Activated T-helper 2 cell treated with anti-CD3 and anti-CD28 coated beads, Interferon-gamma antibody, Interleukin-2, Interleukin-4, amounts not matched to agents 10 μg/mL and 5 μg/mL and 100 μg/mL, durations not matched to agents 14 hours and 24 hours and 36 hours (primary cell): ENCODE measurements at places on chromosomes 2 and 18. TPM values are rescaled to one million over a fixed set of nuclear protein-coding genes. Genes with fewer than 3 reads are reported as not detected.

GRCh38 chr18:42310956-42311355, 355.9 kb downstream of the PIK3C3 start:
- DNase-seq, result no peak

DNA sequence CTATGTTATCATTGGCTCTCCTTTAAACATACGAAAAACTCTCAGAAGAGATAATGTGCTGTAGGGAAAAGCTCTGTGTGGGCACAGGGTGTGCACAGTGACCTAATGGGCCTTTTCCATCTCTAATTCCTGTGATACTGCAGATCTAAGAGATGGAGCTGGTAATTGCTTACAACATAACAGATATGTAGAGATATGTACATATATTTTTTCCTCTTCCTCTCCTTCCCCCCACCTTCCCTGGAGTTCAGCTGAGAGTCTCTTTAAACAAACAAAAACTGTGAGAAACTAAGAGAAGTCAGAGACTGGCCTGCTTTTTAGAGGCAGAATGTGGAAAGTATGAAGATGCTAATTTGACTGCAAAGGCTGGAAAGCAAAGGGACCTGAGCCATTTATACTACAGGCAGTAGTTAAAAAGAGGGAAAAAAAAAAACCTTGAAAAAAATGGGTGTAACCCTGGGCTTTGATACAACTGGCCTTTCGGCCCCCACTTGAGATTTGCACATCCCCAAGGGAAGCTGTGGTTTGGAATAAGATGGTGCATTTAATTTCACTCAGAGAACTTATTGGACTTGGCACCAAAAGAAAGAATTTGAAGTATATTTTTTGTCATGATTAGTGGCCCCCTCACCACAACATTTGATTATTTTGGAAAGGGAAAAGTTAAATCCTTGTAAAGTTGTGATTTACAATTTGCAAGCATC, 502.2 kb upstream of the ZEB2 start:
- no peak for DNase-seq

DNA sequence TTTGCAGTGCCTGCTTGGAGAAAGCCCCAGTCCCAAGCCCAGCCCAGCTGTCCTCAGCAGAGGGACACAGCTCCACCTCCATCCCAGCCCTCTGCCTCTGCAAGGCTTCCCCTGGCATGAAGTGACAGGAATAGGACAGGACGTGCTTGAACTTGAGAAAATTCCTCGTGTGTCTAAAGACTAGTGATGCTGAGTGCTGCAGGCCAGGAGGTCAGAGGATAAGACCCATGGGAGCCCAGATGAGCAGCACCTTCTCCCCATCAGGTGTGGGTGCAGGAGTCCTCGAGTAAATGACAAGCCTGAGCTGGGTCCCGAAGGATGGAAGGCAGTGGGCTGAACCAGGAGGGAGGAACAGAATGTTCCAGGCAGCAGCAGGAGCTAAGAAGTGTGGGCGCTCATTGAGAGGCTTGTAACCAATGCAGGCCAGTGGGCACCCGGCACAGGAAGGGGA, 67.8 kb upstream of the UXS1 start:
- DNase-seq, result no peak

DNA sequence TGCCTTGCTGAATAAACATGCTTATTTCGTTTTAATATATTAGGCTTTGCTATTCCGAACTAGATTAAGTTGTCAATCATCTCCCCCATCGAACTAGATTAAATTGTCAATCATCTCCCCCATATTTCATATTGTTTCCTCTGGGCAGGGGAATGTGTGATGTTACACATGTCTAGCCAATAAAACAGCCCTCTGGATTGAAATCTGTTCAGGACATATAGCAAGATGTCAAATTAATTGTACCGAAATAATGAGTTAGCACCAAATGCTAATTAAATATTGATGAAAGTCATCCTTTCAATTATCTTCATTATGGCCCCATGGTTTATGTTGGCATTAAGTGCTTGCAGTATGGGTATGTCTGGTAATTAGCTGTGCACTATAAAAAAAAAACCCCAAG, 135.5 kb downstream of the SPOPL start:
- DNase-seq, result no peak

DNA sequence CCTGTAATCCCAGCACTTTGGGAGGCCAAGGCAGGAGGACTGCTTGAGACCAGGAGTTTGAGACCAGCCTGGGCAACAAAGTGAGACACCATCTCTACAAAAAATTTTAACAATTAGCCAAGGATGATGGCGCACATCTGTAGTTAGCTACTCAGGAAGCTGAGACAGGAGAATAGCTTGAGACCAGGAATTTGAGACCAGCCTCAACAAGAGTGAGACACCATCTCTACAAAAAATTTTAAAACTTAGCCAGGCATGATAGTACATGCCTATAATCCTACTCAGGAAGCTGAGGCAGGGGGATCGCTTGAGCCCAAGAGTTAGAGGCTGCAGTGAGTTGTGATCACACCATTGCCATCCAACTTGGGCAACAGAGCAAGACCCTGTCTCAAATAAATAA, 7.0 kb downstream of the MEMO1 start:
- DNase-seq, result no peak

DNA sequence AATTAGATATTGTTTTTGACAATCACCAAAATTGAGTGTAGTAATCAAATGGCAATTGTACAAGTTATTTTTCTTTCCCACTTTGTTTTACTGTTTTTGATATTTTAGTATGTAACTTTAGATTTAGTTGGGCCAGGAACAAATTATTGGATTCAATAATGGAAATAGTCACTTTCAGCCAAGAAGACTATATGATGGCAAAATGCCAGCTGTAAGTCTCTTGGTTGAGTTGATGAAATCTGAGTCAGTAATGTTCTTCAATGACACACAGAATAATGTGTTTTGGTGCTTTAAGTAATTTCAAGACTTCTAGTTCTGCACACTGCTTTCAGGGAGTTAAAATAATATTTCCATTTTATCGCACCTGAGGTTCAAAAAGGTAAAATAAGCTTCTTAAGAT, 2022.0 kb upstream of the CELF4 start:
- no peak for DNase-seq

DNA sequence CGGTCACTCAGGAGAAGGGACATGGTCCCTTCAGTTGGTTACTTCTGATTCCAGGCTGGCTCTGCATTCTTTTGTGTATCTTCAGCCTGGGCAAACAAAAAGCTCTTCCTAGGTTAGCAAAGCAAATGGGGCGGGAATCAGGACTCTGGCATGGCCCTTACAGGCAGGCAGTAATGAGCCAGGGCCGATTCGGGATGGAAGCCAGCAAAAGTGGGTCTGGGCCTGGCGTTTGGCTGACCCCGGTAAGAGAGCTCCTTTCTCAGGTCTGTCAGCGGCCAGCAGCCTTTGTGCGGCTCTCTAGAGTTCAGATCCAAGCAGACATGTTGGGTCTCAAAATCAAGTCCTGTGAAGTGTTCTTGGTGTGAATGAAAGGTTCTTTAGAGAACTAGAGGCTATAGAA, 81.5 kb upstream of the EML6 start:
- no peak for DNase-seq

DNA sequence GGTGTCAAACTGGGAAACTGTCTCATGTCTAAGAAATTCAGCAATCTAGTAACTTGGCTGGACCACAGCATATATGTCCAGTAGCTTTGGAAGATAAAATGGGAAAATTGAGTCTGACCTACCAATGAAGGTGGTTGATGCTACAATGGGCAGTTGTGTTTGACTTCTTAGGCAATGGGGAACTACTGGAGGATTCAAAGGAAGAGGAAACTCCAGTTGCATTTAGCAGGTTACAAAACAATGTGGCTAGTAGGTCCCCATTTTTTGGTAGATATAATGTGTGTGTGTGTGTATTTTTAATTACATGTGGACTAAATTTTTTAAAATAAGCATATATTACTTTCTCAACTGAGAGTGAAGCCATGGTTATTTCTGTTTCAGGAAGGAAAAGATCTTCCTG, 427.7 kb downstream of the NBAS start:
- no peak for DNase-seq

DNA sequence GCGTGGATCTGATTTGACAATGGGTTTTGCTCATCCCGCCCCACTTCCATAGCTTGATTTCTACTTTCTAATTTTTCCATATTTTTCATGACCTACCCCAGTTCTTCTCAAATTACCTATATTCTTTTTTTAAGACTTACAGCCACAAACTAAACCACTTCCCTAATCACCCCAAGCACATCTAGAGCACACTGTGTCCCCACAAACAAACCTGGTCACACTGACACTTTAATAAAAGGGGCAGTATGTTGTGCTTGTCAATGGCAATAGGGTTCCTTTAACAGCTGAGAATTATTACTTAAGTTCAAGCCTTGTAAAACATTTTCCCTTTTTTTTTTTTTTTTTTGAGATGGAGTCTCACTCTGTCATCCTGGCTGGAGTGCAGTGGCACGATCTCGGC, 47.1 kb downstream of the MREG start:
- DNase-seq, result no peak

DNA sequence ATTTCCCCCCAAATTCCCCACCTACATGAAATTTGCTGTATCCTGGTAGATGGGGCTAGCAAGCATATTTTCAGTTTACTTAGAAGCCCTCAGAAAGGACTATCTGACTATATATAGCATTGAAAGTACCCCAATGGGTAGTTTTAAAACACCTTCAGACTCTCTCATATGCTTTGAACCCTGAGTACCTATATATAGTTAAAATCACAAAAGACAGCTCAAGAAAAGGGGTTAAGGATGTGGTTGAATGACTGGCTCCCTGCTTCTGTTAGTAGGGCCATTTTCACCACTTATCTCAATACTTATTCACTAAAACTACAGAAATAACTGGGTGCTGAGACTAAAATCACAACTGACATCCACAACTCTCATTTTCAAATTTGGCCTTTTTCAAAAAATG, 18.5 kb downstream of the WDPCP start:
- DNase-seq, result no peak

DNA sequence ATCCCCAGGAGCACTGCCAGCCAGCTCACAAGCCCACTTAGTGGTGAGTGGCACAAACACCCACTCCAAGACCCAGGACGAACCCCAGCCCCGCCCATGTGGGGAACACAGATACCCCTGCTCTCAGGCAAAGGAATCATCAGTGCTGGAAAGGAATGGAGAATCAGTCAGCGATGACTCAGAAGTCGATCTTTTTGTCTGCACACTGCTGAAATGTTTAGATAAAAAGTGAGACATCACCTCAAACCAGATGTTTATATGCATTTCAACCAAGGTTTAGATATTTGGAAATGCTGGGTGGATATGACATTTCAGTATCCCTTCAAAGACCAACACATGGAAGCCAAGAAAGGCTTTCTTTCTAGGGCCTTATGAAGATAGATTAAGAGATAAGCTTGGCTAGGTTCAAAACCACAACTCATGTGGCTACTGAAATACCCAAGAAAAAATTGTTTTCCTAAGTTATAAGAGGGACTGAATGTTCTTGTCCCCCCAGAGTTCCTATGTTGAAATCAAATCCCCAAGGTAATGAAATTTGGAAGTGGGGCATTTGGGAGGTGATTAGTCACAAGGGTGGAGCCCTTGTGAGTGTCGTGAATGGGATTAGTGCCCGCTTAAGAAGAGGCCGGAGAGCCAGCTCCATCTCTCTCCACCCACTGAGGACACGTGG, 43.7 kb downstream of the POU3F3 start:
- no peak for DNase-seq

DNA sequence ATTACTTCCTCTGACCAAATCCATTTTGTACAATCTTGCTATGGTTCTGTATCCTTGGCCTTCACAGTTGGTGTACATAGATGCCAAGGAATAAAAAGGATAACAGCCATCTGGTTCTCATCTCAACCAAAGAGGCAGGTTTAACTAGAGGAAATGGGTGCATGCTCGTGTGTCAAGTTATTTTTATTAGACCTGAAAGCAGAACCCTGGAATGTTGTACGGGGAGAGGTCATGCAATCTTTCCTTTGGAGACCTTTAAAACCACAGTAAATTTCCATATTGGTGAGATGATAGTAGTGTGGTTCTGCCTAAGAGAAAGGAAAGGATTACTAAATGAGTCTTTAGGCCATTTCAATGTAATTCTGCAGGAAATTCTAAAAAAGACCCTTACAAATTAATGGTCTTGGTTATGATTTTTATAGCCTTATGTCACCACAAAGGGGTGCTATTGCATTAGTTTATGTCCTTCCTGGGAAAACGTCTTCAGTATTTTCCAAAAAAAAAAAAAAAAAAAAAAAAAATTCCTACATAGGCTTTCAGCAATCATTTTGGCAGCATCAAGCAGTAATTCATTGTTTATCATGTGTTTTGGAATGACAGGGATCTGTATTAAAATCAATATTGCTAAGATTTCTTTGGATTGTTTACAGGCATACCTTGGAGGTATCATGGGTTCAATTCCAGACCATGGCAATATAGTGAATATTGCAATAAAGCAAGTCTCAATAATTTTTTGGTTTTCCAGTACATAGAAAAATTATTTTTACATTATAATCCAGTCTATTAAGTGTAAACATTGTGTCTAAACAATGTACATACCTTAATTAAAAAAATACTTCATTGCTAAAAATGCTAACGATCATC, 270.8 kb downstream of the NYAP2 start:
- DNase-seq, result no peak

- DNase-seq, result no peak
Observed at GRCh38 chr2:150097901-150098531, 389.5 kb downstream of the RND3 start.

GRCh38 chr2:146764301-146764700, 1080.5 kb upstream of the ACVR2A start:
- DNase-seq, result no peak

GRCh38 chr2:75709297-75709696, 1.4 kb downstream of the GCFC2 start:
- DNase-seq, result no peak

PAX8 gene
- total RNA-seq, result 0.76 and 0.84 TPM in 2 replicates

CASP10 gene
- 14.3 and 17.3 TPM in 2 replicates for total RNA-seq

MSTN gene
- not detected in 2 replicates for total RNA-seq

CDH20 gene
- total RNA-seq, result not detected in 2 replicates

CYP20A1 gene
- total RNA-seq, result 21.0 and 23.2 TPM in 2 replicates
